Vein endothelial cell (primary cell): ENCODE measurements at places on chromosomes 7 and 10. TPM values are rescaled to one million over a fixed set of nuclear protein-coding genes. Genes with fewer than 3 reads are reported as not detected.

Gene MSMB
- total RNA-seq = not detected in 2 replicates

Gene TMEM236
- total RNA-seq = 0.10 and 0.33 TPM in 2 replicates

Gene OR2A1
- total RNA-seq = not detected in 2 replicates

Gene NAT16
- total RNA-seq = not detected in 2 replicates

Gene GPR141
- total RNA-seq = not detected in 2 replicates

Gene TMEM72
- total RNA-seq = not detected in 2 replicates

Gene SLC18A2
- not detected in 2 replicates for total RNA-seq

Gene MKX
- total RNA-seq = not detected in 2 replicates

Gene KCP
- not detected in 2 replicates for total RNA-seq

Gene ATRNL1
- under 0.01 and 0.10 TPM in 2 replicates for total RNA-seq

Gene AFAP1L2
- total RNA-seq = 6.5 TPM in 2 replicates

Gene SFTPA2
- total RNA-seq = not detected in 2 replicates

Gene MTG1
- 35.3 and 40.5 TPM in 2 replicates for total RNA-seq

Gene SPDYE2
- not detected in 2 replicates for total RNA-seq

Gene ZSCAN25
- total RNA-seq = 11.8 and 13.1 TPM in 2 replicates

Gene DHTKD1
- 21.8 and 21.9 TPM in 2 replicates for total RNA-seq

Gene ANKRD2
- total RNA-seq = 0.65 and 1.1 TPM in 2 replicates

Gene SSC4D
- total RNA-seq = 0.38 and 0.65 TPM in 2 replicates

Gene RAMP3
- total RNA-seq = not detected in 2 replicates

Gene CPA1
- not detected in 2 replicates for total RNA-seq

Gene PPP3CB
- total RNA-seq = 19.2 and 21.9 TPM in 2 replicates

Gene TIMM23
- 65.7 and 82.0 TPM in 2 replicates for total RNA-seq

Gene FOXI2
- not detected in 2 replicates for total RNA-seq

Gene NUPR2
- total RNA-seq = not detected in 2 replicates

Gene LIPF
- not detected in 2 replicates for total RNA-seq

Gene ZNF680
- total RNA-seq = 8.5 and 13.2 TPM in 2 replicates

Gene NME8
- not detected in 2 replicates for total RNA-seq

Gene PARD3
- total RNA-seq = 31.2 and 48.3 TPM in 2 replicates

Gene CTAGE6
- 0.65 and 0.76 TPM in 2 replicates for total RNA-seq

Gene GPNMB
- 0.33 and 0.57 TPM in 2 replicates for total RNA-seq

Gene GRID2IP
- not detected in 2 replicates for total RNA-seq

Gene C10orf67
- not detected in 2 replicates for total RNA-seq

Gene HOXA1
- 0.96 and 1.6 TPM in 2 replicates for total RNA-seq

Gene CXCL12
- 6.5 and 25.6 TPM in 2 replicates for total RNA-seq

Gene AKR1D1
- total RNA-seq = not detected in 2 replicates

Gene NKX2-3
- not detected in 2 replicates for total RNA-seq

Gene CRTAC1
- 1.3 and 3.4 TPM in 2 replicates for total RNA-seq

Gene EN2
- under 0.01 TPM in 1 of 2 replicates, not detected in the other for total RNA-seq
